T-helper 17 cell (primary cell): ENCODE measurements at places on chromosomes 3 and 15. TPM values are rescaled to one million over a fixed set of nuclear protein-coding genes. Genes with fewer than 3 reads are reported as not detected.

CLDN16 gene
- not detected for total RNA-seq

- H3K27me3 ChIP-seq: no peaks in the 10 kb centered on the region
- H3K27ac ChIP-seq: no peak overlapping the region
- H3K36me3 ChIP-seq: no peaks in the 10 kb centered on the region
- no peak overlapping the region for H3K4me3 ChIP-seq
- DNase-seq: no peak
Measured at GRCh38 chr3:3848923-3849275, 49.7 kb downstream of the LRRN1 start.

- no peaks in the 10 kb centered on the region for H3K36me3 ChIP-seq
- no peak for DNase-seq
- peaks cover 19% of the 10 kb centered on the region for H3K4me1 ChIP-seq
- no peak overlapping the region for H3K4me3 ChIP-seq
- H3K27ac ChIP-seq: peak overlapping the region; percentile 19
Measured at GRCh38 chr3:182937293-182938051, 42.9 kb downstream of the DCUN1D1 start.

DNA sequence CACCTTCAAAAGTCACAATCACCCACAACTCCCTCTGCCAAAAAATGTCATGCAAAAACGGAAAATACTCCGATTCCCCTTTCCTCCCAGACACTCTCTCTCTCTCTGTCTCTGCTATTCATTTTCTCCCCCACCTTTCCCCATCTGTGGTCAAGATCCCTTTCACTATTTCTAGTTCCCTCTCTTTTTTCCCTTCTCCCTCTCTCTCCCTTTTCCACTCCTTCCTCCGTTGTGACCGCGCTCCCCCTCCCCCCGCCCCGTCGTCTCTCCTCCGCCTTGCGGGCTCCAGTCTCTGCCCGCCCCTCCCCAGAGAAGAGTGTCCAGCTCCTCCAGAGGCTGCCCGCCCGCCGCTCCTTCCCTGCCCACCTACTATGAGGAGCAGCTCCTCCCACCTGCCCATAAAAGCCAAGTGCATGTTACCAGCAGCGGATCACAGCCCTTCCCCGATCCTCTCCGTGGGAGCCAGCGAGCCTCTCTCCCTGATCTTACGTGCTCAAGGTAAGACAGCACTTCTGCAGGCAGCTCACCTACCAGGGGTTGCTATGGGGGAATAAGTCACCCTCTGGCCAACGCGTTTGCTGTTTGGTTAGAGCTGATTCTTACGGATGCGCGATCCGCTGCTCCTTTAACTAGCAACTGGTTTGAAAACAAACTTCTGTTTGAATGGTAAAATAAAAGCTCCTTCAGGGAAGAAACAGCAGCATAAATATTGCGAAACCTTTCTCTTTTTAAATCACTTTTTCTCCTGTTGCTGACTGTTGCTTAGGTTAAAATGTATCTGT, at the start of gene COL8A1:
Gene COL8A1, plus strand, starts transcription at position 428 of the 782 bp plus-strand sequence. CDS start 152,089 bp downstream, outside the sequence.
- no peak within 1 kb of the TSS for H3K27ac ChIP-seq
- H3K36me3 ChIP-seq: peaks cover 2% of the 10 kb centered on the region
- H3K4me3 ChIP-seq: peak within 1 kb of the TSS; percentile 81
- peaks cover 73% of the 10 kb centered on the region for H3K27me3 ChIP-seq
- H3K4me1 ChIP-seq: peaks cover 19% of the 10 kb centered on the region

DNA sequence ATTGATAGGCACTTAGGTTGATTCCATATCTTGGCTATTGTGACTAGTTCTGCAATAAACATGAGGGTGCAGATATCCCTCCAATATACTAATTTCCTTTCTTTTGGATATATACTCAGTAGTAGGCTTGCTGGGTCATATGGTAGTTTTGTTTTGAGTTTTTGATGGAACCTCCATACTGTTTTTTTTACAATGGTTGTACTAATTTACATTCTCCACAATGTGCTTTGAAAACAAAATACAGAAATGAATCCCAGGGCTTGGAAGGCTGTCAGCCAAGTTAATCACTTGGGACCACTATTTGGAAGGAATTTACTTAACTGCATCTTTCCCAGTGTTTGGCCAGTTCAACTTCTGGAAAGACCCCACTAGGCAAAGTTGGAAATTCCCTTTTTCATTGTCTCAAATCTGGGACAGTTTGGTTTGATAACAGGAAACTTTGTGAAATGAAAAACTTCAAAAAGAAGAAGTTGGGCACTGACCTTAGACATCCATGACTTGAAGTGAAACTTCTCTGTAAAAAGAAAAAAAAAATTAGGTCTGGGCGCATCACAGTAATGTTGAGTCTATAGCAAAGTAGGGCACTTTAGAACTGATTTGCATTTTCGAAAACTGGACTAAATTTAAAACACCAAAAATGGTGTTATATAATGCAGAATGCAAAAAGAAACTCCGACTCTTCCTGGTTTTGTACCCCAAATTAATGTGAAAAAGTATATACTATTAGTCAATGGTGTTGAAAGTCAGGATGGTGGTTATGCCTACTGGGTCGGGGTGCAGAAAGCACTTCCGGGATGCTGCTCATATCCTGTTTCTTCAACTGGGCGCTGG, 6.0 kb downstream of the CTSH start:
- no peaks in the 10 kb centered on the region for H3K27me3 ChIP-seq
- peaks cover 2% of the 10 kb centered on the region for H3K36me3 ChIP-seq
- H3K4me3 ChIP-seq: peak overlapping the region; percentile 84
- H3K27ac ChIP-seq: peak overlapping the region; percentile 95
- H3K4me1 ChIP-seq: peaks cover 45% of the 10 kb centered on the region
- DNase-seq: peak; percentile 33

UROC1 gene
- total RNA-seq: not detected

DNA sequence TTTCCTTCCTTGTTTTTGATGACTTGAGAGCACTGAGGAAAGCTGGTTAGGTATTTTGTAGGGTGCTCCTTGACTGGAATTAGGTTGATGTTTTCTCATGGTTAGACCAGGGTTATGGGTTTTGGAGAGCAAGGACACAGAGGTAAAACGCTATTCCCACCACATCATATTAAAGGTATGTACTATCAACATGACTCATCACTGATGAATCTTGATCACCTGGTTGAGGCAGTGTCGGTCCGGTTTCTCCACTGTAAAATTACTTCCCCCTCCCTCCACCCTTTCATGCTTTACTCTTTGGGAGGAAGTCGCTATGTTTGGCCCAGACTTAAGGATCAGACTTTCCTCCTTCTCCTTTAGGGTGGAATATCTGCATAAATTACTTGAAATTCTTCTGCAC, 201.6 kb downstream of the EDEM1 start:
- H3K27me3 ChIP-seq: peaks cover 35% of the 10 kb centered on the region
- H3K4me1 ChIP-seq: peaks cover 6% of the 10 kb centered on the region
- H3K4me3 ChIP-seq: no peak overlapping the region
- no peak overlapping the region for H3K27ac ChIP-seq

DNA sequence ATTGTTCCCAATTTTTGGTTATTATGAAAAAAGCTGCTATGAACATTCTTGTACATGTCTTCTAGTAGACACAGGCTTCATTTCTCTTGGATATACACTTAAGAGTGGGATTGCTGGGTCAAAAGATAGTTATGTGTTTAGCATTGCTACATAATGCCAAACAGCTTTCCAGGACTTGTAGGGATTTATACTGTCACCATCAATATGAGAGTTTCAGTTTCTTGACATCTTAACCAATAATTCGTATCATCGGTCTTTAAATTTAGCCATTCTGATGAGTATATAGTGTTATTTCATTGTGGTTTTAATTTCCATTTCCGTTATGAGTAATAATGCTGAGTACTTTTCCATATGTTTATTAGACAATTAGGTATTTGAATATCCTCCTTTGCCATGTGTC, 190.3 kb upstream of the PFN2 start:
- no peak overlapping the region for H3K27ac ChIP-seq
- H3K4me3 ChIP-seq: no peak overlapping the region
- no peaks in the 10 kb centered on the region for H3K4me1 ChIP-seq
- no peaks in the 10 kb centered on the region for H3K36me3 ChIP-seq
- DNase-seq: no peak

CHDH gene
- 0.50 TPM for total RNA-seq

C2CD4A gene
- total RNA-seq: 0.60 TPM

DNA sequence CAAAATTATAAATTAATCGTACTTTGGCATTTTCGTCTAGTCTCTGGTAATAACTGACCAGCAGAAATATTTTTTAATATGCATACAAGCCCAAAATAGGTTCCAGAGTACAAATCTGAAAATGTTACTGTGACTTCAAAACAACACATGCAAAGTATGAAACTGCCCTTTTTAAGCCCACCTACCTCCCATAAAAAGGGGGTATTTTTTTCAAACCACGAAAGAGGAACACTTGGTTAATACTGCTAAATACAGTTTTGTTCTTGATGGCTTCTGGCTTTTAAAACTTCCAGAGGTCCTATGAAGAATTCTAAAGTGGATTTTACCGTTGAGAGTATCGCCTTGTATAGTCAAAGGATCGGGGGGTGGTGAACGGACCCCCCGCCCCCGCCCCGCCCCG, 610.7 kb downstream of the FOXP1 start:
- DNase-seq: no peak
- peaks cover 14% of the 10 kb centered on the region for H3K4me1 ChIP-seq
- no peaks in the 10 kb centered on the region for H3K27me3 ChIP-seq
- no peak overlapping the region for H3K27ac ChIP-seq
- H3K36me3 ChIP-seq: peaks cover 15% of the 10 kb centered on the region

CDC25A gene
- total RNA-seq: 0.22 TPM

DNA sequence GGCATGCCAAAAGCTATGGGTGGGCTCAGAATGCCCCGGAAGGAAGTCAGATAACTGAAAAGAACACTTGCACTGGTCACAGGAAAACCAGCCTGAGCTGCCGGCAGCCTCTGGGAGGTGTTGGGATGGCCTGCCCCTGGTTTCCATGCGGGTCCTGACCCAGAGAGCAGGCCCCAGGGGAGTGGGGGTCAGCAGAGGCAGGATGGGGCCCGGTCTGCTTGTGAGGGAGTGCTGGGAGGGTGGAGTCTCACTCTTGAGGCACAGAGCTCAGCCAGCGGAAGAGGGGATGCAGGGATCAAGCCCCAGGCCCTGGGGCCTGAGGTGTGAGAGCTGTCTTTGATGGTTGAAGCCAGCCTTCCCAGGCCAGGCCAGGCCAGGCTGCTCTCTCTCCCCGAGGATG, 2.4 kb upstream of the RPUSD3 start:
- no peaks in the 10 kb centered on the region for H3K36me3 ChIP-seq
- H3K4me1 ChIP-seq: peaks cover 19% of the 10 kb centered on the region

DNA sequence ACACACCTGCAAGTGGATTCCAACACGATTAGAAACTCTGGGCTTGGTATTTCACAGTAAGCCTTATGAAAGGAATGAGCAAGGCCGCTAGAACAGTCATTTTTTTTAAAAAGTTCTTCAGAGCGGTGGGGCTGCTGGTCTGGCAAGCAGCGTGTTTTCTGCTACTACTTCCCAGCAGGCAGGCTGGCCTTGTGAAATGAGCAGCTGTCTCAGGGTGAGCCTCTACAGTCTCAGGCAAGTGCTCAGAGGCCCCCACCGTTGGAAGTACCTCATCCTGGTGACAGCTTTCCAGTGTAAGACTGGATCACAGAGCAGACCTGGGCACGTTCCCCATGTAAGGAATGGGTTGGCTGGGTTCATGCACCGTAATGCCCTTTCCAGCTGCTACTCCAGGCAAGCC, 119.2 kb downstream of the LRIG1 start:
- no peaks in the 10 kb centered on the region for H3K27me3 ChIP-seq
- no peak for DNase-seq
- peaks cover 4% of the 10 kb centered on the region for H3K36me3 ChIP-seq
- H3K4me3 ChIP-seq: no peak overlapping the region
- H3K4me1 ChIP-seq: peaks cover 17% of the 10 kb centered on the region

SKOR1 gene
- total RNA-seq: 2.7 TPM

DNA sequence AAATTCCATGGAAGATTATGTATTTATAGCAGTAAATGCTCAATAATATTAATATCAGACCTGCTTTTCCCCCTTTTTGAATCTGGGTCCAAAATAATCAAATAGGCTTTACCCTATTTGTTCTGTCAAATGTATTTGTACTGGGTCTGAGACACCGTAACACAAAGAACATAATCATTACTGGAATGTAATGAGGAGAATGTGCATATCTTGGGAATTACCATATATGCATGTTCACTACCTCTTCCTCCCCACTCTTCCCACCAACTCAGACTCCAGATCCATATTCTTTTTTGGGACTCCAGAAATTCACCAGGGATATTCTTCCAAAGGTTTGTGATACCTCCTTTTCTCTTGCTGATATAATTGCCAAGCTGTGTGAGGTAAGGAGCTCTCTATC, 237.1 kb downstream of the KCNMB2 start:
- H3K4me3 ChIP-seq: no peak overlapping the region
- H3K4me1 ChIP-seq: no peaks in the 10 kb centered on the region
- no peaks in the 10 kb centered on the region for H3K27me3 ChIP-seq

ISLR2 gene
- not detected for total RNA-seq

DNA sequence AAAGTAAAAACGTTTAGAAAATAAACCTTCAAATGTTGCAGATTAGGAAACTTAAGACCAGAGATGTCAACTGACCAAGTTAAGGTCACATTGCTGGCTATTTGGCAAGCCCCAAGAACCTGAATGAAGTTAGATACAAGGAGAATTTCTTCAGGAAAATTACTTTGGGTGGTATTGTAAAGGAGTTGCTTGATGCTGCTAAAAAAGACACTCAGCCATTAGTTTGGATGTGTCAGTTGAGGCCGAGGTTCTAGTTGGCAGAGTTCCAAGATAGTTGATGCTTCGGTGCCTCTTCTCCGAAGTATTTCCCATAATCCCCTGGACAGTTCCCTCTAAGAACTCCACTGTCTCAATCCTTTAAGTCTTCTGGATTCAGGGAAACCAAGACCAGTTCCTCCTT, 24.3 kb downstream of the SIAH2 start:
- no peak overlapping the region for H3K4me3 ChIP-seq
- H3K27me3 ChIP-seq: no peaks in the 10 kb centered on the region
- no peak for DNase-seq
- H3K36me3 ChIP-seq: peaks cover 6% of the 10 kb centered on the region
- no peak overlapping the region for H3K27ac ChIP-seq
- H3K4me1 ChIP-seq: peaks cover 37% of the 10 kb centered on the region

GRCh38 chr3:95939235-95939809, 875.1 kb upstream of the EPHA6 start:
- H3K27me3 ChIP-seq: no peaks in the 10 kb centered on the region
- no peak overlapping the region for H3K27ac ChIP-seq
- no peak overlapping the region for H3K4me3 ChIP-seq
- H3K4me1 ChIP-seq: no peaks in the 10 kb centered on the region
- DNase-seq: no peak

ARIH1 gene
- total RNA-seq: 202 TPM

RGMA gene
- not detected for total RNA-seq

DNA sequence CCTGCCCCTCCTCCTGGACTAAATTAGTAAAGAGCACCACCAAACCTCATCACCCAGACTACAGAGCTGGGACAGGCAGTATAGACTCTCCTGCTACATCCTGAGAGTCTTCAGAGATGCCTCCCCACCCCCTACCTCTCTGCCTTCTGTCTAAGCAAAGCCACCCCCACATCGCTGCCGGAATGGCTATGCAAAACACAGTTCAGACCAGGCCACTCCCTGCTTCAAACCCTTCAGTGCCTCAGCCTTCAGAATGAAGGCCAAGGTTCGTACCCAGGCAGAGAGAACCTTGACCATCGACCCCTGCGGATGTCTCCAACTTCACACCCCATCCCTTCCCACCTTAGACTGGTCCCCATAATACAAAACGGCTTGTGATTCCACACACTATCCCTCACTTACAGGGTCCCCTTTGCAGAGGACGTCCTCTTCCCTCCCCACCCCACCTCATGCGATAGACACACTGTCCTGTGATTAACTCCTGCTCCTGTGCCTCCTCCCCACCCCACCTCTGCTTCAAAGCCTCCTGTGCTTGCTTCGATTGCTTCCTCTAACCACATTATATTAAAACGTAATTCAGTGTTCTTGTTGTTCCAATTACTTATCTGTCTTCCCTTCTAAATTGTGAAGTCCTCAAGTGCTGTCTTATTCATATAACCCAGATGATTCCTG, 175.3 kb downstream of the UACA start:
- no peak for DNase-seq
- H3K4me3 ChIP-seq: no peak overlapping the region
- peaks cover 36% of the 10 kb centered on the region for H3K27me3 ChIP-seq
